ENCODE measurements at places on chromosomes 2 and 18. TPM values are rescaled to one million over a fixed set of nuclear protein-coding genes. Genes with fewer than 3 reads are reported as not detected.

RBMS1 gene
- total RNA-seq = 87.9 TPM

CD207 gene
- not detected for total RNA-seq

CD302 gene
- total RNA-seq = 25.2 TPM

SEMA4F gene
- 6.8 TPM for total RNA-seq

GALNT14 gene
- 2.2 TPM for total RNA-seq

PDK1 gene
- 13.1 TPM for total RNA-seq

ACMSD gene
- 6.5 TPM for total RNA-seq

OLA1 gene
- 89.6 TPM for total RNA-seq

CCL20 gene
- total RNA-seq = 112 TPM

Measured in hepatocyte (in vitro differentiated cells).